ENCODE measurements at places on chromosomes 4 and X. TPM values are rescaled to one million over a fixed set of nuclear protein-coding genes. Genes with fewer than 3 reads are reported as not detected.

DNA sequence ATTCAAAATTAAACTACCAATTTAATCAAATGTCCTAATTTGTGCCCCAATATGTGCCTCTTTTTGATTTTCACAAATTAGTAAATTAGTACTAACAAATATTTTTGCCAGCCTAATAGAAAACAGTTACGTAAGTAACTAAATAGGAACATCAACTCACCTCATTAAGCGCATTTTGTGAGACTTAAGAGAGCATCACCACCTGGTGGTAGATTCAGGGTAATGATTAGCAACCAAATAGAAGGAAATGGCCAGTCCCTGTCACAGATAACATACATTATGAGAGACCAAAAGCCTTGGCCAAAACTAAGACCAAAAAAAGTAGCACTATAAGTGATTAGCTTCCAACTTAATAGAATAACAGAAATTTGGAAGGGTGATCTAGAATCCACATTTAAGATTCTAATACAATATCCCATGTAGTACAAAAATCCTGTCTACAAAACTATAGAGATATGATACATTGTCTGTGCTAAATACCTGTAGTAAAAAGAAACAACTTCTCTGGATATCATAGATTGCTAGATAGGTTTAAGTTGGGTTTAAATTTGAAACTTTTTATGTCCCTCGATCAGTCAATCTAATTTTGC, 46.7 kb downstream of the C4orf46 start:
- peak; percentile 50 for DNase-seq

GRCh38 chrX:105882581-105883275, 60.4 kb downstream of the NRK start:
- DNase-seq = no peak

GRIPAP1 gene
- total RNA-seq = 31.6 TPM

WDR44 gene
- total RNA-seq = 21.7 TPM

SPANXA1 gene
- total RNA-seq = not detected

All from NCI-H460 (cell line).